Right ventricle myocardium superior (tissue), 1 donor: ENCODE measurements at places on chromosomes 6 and 20. TPM values are rescaled to one million over a fixed set of nuclear protein-coding genes. Genes with fewer than 3 reads are reported as not detected.

Gene MAPK14
- 29.3 TPM for total RNA-seq

- DNase-seq, result no peak
Observed at GRCh38 chr6:167995302-167995701, 2.2 kb upstream of the KIF25 start.

GRCh38 chr6:118391086-118391485 is 157.0 kb upstream of the PLN start:
- DNase-seq, result no peak

GRCh38 chr6:110095101-110095500 is 84.4 kb downstream of the WASF1 start:
- no peak for DNase-seq

Gene RIMS1
- total RNA-seq, result 0.91 TPM

Gene SLC17A3
- not detected for total RNA-seq

GRCh38 chr20:33697129-33697528 is 10.9 kb upstream of the E2F1 start:
- DNase-seq, result peak; percentile 70

- DNase-seq, result no peak
Observed at GRCh38 chr20:1274485-1275311, 8.6 kb downstream of the SNPH start.

GRCh38 chr6:16126056-16126455 is 2.8 kb upstream of the MYLIP start:
- DNase-seq, result no peak

Gene ELOVL2
- 1.1 TPM for total RNA-seq

DNA sequence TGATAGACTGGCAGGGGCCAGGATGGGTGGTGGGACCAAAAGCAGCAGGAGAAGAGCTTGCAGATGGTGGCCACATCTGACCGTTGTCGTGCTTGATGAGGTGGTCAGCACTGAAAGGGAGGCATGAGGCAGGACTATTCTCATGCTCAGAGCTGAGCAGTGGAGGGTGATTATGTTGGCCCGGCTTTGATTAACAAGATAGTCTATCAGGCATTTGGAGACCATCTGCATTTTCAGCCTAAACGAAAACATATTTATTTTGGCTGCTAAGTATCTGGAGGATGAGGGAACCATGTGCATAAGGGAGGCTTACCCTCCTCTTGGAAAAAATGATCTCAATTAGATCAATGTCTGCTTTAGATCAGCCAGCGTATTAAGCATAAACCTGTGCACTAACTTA is 141.6 kb upstream of the KCNK16 start:
- DNase-seq, result no peak

DNA sequence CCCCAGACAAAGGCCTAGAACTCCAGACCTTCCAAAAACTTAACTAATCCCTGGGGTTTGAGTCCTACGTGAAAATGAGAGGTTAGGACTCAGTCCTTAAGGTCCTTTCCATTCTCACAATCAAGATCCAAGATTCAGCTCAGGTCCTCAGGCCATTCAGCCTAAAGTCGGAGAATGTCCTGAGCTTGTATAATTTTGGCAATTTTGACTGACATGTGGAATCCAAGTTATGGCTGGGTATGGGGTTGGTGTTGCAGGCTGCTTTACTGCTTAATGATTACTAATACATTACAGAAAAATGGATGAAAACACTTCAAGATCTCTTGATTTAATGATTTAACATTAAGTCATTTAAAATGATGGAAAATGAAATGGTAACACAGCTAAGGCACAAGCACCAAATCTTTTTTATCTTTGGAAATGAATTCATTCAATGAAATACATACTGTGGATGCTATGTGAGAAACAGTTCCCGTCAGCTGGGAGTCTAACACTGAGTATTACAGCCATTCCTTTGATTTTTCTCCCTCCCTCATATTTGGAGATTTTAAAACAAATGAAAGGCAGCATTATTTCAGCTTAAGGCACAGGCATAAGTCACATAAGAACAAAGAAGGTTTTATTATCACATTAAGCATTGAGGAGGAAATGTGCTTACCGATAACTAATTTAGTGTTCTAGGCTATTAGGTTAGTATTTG is 1.3 kb downstream of the ARHGAP18 start:
- no peak for DNase-seq

GRCh38 chr6:22024973-22025467 is 271.8 kb downstream of the PRL start:
- no peak for DNase-seq

GRCh38 chr20:38534756-38535155 is 46.2 kb upstream of the ADIG start:
- no peak for DNase-seq

GRCh38 chr6:31396422-31397152 is 6.8 kb upstream of the MICA start:
- DNase-seq, result peak; percentile 85

DNA sequence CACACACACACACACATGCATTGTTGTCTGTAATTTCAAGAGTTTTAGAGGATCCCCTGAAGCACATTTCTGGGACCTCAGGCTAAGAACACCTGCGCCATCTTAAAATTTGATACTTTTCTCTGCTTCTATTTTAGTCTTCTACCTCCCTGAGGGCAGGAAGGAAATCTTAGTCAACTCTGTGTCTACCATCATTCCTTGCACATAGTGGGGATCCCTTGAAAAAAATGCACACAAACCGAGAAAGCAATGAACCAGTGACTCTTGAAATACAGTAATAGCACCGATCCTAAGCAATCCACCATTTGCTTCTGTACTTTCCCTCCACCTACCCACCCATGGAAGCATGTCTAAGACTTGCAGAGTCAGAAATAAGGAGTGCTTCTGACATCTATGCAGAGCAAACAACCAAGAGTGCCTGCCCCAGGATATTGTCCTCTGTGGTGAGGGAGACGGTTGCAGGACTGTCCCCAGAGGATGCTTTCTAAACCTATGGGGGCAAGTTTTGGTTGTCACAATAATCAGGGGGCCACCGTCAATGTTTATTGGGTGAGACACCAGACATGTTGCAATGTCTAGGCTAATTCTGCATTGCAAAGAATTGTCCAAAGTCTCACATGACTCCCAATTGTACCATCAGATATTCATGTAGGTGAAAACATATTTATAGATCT is 208.0 kb upstream of the TAB2 start:
- DNase-seq, result no peak

DNA sequence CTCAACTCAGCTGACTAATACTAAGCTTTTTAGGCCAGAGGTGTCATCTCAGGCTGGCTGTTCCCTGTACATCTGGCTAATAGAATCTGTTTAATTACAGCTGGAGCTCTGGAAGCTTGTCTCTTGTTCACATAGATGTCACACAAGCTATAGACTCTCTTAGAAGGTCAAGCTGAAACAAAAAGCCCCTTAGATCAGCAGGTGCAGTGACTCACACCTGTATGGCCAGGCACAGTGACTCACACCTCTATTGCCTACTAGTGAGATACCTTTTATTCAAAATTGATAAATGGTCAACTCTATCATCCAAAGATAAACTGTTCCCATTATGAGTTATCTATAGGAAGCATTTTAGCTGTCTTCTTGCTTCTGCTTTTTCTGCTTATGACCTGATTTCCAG is 29.9 kb upstream of the MTHFD1L start:
- no peak for DNase-seq

Gene HDGFL1
- not detected for total RNA-seq

Gene SS18L1
- total RNA-seq, result 8.9 TPM

Gene CLDN20
- not detected for total RNA-seq

DNA sequence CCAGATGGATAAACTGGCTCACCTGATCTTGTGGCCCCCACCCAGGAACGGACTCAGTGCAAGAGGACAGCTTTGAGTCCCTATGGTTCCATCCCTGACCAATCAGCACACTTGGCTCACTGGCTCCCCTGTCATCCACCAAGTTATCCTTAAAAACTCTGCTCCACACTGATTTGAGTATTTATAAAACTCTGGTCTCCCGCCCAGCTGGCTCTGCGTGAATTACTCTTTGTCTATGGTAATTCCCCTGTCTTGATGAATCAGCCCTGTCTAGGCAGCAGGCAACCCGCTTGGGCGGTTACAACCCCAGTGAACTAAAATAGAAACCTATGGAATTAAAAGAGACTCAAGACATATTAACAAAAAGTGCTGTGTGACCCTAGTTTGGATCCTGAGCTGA is 38.1 kb upstream of the CD83 start:
- DNase-seq, result peak; percentile 56

Gene SAPCD1
- 0.86 TPM for total RNA-seq

DNA sequence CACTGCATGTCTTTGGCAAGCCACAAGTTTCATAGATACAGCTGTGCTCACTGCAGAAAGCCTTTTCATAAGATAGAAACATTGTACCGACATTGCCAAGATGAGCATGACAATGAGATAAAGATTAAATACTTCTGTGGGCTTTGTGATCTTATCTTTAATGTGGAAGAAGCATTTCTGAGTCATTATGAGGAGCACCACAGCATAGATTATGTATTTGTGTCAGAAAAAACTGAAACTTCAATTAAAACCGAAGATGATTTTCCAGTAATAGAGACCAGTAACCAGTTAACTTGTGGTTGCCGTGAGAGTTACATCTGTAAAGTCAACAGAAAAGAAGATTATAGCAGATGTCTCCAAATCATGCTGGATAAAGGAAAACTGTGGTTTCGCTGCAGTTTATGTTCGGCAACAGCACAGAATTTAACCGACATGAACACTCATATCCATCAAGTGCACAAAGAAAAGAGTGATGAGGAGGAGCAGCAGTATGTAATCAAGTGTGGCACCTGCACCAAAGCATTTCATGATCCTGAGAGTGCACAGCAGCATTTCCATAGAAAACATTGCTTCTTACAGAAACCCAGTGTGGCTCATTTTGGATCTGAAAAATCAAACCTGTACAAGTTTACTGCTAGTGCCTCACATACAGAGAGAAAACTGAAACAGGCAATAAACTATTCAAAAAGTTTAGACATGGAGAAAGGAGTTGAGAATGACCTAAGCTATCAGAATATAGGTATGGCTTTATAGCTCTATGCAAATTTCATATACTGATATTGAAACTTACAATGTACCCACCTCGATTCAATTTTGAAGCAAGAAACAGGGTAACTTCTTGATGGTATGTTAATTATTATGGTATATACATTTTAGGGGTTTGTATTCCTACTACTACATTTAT is 23.9 kb upstream of the BAG2 start:
- DNase-seq, result no peak

Gene ASF1A
- 26.0 TPM for total RNA-seq

DNA sequence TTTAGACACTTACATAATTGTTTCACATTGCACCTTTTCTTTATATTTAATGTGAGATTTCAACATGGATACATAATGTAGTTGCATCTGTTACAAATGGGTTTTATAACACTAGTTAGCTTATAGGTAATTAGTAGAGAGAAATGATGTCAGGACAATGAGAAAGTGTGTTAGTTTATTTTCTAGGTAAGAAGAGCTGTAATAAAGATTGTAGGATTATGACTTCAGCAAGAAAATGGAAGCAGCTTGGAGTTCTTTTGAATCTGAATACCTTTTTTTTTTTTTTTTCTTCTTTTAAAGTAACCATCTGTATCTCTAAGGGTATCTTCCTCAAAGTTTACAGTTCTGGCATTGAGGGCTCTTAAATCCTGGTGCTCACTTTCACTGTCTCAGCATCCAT is 35.3 kb downstream of the CD2AP start:
- DNase-seq, result no peak

GRCh38 chr6:10412461-10413261 is 2.2 kb downstream of the TFAP2A start:
- DNase-seq, result peak; percentile 38

GRCh38 chr6:150444308-150444707 is 75.5 kb downstream of the IYD start:
- no peak for DNase-seq

Gene SCRT2
- total RNA-seq, result not detected

- no peak for DNase-seq
Observed at GRCh38 chr6:155349129-155349528, 34.8 kb upstream of the TFB1M start.

Gene TINAG
- 0.16 TPM for total RNA-seq

Gene TTI1
- 11.9 TPM for total RNA-seq
